ENCODE measurements at places on chromosomes 11 and 22. TPM values are rescaled to one million over a fixed set of nuclear protein-coding genes. Genes with fewer than 3 reads are reported as not detected.

DNA sequence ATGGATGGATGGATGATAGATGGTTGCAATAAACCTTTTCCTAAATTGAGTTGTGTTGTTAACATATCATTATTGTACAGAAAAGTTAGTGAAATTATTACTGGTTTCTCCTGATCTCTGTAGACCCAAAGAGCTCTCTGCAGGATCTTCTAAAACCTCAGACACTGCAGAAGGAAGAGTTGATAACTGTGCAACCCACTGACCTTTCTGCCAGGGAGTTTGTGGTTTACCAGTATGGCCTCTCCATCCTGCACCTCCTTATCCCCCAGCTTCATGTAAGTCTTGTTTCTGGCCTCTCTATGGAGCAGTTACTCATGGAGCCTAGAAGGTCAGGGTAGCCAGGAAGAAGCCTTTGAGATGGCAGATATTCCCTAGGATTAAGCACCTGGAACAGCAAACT is 45.6 kb downstream of the BTG4 start:
- no peak for DNase-seq

GRCh38 chr22:29306835-29307595 is 565 bp downstream of the GAS2L1 start:
- DNase-seq = peak; percentile 89

DNA sequence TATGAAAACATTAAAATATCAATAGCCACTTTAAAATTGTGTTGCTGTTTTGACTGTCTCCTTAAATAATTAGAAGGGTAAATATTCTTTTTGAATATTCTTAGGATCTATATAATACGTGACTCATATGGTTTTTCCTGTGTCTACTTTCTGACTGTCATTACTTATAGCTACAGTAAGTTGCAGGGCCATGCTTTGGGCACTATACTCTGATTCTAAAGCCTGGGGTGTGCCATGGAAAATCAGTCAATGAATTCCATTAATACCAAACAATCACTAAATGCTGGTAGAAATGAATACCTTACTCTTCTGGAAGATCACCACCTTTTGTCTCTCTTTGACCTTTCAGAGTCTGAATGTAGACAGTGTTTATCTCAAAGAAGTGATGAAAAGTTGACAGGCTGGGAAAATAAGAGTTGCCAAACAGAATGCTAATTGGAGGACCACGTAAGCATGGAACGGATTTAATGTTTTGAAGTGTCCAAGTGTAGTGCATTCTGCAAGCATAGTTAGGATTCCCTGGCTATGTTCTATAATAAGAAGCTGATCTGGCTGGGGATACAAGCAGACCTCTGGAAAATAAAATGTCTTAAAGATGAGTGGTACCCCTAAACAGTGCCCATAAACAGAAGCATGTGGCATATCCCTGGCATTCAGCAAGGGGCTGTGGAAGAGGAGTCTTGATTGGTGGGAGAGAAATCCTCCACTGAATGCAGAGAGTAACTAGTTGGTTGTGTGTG is 16.8 kb downstream of the LUZP2 start:
- DNase-seq = no peak

- no peak for DNase-seq
Measured at GRCh38 chr11:30735946-30736345, 149.8 kb upstream of the MPPED2 start.

Gene SPI1
- 1.2 TPM for total RNA-seq

DNA sequence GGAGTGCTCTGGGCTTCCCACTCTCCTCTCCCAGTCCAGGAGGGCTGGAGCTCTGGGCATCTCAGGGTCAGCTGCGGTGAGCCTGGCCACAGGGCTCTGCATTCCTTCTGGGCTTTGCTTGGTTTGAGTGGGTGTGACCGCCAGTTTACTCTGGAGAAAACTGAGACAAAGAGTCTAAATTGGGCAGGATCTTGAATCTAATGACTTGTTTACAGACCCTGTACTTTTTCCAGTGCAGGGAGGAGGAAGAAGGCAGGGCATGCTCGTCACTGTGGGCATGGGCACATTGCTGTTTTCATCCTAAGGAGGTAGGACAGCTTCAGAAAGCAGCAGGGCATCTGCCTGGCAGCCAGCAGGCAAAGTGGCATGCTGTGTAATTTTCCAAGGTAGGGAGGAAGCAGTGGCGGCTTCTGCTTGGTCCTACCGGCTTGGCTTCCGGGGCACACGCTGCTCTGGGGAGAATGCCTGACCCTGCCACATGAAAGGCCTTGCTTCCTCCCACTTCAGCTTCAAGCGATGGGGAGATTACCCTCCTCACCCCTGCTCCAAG is 22.9 kb downstream of the FLI1 start:
- DNase-seq = no peak

Gene MAP4K2
- 10.1 TPM for total RNA-seq

DNA sequence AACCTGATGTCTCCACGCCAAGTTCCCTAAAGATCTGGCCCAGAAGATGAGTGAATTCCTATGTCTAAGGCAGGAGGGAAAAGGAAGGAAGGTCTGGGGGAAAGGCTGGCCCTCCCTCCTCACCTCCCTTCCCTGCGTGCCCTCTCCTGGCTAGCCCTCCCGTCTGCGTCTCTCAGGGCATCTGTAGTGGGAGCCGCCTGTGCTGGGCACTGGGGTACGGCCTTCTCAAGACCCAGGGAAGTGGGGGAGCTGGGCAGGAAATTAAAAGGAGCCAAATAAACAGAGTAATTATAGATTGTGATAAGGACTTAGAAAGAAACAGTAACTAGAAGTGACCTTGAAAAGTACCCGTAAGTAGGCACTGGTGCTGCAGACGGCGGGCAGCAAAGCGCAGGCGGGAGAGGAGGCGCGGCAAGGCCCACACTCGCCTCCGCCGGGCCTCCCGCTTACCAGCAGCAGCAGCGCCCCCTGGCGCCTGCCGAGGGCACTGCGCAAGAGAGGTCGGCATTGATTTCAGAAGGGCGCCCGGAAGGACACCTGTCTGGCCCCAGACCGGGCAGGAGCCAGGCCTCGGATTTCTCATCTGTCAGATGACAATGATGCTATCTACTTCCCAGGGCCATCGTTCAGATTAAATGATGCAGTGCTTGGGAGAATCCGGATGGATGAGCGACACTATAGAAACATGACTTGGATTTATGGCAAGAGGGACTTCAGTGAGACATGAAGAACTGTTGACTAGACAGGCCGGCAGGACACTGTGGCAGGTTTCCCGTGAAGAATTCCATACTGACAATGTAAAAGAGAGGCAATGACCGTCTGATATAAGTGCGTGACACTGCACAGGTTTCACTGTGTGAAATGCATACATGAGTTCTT is 7.3 kb downstream of the KCNJ1 start:
- DNase-seq = no peak

Gene OR52H1
- 0.82 TPM for total RNA-seq

DNA sequence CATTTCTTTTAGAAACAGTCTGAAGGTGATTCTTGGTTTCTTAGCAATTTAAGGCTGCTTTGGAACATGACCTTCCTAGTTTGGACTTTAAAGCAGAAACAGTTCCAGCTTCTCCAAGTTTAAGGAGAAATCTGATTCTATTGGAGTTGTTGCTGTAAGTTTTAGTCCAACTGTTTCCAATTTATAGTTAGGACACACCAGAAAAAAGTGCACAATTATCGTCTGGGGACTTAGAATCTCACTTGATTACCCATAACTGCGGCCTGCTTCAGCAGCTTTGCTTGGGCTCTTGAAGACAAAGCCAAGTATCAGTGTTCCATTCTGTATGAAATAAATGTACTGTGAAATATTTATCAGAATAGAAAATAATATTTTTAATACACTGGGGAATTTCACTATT is 246.6 kb downstream of the TMEM135 start:
- DNase-seq = no peak

DNA sequence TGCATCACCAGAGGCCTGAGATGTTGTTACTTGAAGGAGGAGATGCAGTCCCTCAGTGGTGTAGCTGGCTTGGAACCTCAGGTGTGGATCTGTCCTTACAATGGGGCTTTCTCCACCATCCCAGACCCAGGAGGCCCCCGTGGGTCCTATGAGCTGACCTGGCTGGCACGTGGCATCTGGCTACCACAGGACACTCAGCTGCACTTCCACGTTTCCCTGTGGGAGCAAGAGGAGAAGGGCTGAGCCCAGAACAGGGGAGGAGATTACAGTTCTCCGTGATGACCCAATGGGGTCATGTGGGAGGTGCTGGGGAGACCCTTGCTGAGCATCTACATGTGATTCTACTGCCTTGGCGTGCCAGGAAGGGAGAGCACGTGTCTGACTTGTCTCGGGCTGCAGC is 1448.4 kb downstream of the TBC1D22A start:
- no peak for DNase-seq

DNA sequence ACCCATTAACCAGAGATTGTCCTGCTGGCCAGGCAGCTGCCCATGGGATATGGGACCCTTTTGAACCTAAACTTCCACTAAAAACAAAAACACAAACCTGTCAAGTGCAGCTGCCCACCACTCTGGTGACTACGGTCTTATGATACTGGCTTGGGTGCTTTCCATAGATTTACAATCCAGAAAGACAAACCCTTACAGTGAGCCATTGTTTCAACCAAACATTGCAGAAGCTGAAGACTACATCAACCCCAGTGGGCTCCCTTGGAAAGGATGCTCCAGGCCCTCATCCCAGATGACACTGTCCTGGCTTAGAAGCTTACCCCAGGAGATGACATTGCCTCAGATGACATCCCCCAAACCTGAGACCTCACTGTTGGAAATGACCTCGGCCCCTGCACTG is 56.9 kb upstream of the WNT11 start:
- DNase-seq = no peak

Gene OR52N4
- not detected for total RNA-seq

GRCh38 chr11:70716986-70717775 is 318.9 kb downstream of the CTTN start:
- DNase-seq = no peak

Gene CCDC116
- 0.45 TPM for total RNA-seq

DNA sequence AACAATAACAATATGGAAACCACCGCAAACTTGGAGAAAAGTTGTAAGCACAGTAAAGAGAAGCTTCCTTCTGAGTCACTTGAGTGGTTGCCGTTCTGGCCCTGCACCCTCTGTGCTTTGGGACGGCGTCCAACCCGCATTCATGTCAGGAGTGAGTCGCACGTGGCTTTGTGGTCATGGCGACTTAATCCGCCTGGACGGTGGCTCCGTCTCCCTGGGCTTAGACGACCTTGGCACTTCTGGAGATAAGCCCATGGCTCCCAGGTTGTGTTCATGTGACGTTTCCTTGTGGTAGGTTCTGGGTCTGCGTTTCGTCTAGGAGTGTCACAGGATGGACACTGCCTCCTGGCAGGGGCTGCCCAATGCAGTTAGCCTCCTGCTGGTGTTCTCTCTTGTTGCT is 40.5 kb downstream of the TPCN2 start:
- no peak for DNase-seq

DNA sequence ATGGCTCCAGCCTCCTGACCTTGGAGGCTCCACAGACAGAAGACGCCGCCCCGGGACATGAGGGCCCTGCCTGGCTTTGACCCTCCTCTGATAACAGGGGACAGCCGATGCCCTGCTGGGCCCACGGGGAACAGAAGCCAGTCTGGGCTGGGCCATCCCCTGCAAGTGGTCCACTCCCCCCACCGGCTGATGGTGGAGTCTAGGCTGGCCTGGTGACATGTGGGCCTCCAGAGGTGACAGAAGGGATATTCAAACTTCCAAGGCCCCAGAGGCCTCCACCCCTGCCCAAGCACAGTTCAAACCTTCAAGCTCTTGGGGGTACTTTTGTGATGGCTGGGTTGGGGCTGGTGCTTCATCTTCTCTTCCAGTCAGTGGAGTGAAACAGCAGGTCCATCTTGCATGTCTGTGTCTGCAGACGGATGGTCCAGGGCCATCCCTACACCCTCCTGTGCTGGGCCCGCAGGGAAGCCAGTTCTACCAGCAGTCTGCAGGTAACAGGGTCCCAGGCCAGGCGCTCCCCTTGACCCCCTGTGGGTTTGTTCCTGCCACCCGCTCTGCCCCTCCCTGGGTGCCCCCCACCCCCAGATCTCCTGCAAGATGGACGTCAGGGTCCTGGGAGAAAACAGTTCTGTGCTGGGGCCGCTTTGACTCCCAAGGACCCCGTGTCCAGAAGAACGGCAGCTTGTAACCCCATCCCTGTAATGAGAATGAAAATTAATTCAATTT is 929.9 kb downstream of the BRD1 start:
- DNase-seq = no peak

- DNase-seq = no peak
Measured at GRCh38 chr11:73095613-73096012, 46.5 kb downstream of the FCHSD2 start.

- peak; percentile 41 for DNase-seq
Measured at GRCh38 chr22:47337161-47337621, 574.7 kb downstream of the TBC1D22A start.
